ENCODE measurements at places on chromosomes 5 and 9.

DNA sequence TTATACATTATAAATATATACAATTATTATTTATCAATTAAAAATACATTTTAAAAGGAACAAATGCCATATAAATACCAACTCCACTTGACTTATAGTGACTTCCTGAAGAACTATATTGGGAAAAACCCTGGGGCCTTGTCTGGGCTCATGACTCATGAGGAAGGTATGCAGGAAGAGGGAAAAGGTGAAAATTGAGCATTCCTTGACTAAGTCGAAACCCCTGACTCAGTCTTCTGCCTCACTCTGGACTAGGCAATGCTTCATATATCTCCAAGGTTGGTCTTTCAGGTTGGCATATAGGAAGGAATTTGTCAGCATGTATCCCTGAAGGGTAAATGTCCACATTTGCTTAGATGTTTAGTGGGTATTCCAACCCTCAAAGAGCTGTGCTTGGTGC lies 78.5 kb downstream of the SH3TC2 start:
- no peak for DNase-seq

GRCh38 chr5:129912601-129913255 lies 8.5 kb downstream of the CHSY3 start:
- DNase-seq, result no peak

- no peak for DNase-seq
Measured at GRCh38 chr5:97877588-97877987, 694.5 kb upstream of the RIOK2 start.

DNA sequence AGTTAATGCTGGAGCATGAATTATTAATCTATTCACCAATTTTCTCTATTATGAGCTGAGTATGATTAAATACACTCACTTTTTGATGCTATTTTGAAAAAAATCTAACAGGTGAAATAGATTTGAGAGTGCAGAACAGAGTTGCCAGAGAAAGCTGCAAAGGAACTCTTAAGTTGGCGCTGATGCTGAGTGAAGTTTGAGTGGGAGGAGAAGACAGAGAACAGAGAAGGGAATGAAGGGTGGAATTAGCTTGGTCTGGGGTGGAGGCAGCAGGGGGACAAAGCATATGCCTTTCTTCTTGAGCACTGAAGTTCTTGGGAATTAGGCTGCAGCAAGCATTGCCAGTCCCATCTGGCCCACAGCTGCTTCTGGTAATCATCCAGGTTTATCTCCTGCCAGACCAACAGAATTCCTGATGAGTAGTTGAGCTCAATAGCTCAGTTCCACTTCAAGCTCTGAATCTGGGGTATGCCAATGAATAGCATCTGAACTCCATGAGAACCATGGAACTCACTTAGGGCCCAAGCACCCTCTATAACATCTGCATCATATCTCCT lies 290.1 kb downstream of the HINT1 start:
- no peak for DNase-seq

GRCh38 chr5:137075163-137075970 lies 423.8 kb downstream of the SPOCK1 start:
- no peak for DNase-seq

DNA sequence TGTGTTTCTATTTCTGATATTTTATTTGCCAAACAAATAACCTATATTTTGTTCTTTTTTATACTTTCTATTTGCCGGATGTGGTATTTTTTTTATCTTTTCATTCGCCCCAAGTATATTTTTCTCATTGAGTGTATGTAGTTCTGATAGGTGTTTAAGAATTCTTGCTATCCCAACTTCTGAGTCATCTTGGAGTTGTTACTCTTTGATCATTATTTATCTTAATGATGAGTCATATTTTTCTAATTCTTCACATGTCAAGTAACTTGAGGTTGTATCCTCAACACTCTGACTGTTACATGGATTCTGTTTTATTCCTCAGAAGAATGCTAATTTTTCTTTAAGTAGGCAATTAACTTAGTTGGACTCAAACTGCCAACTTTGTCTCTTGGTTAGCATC lies 498.1 kb downstream of the TLE1 start:
- no peak for DNase-seq

DNA sequence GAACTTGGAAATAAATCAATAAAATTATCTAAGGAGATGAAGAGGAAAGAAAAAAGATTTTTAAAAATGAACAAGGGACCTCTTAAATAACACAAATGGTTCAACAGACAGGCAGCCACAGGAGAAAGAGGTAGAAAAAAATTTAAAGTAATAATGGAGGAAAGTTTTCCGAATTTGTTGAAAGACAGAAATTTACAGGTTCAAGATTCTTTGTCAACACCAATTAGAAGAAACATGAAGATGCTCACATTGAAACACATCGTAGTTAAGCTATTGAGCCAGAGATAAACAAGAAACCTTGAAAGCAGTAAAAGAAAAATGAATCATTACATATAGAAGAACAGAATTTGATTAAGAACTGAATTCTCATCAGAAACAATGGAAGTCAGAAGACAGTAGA lies 68.7 kb upstream of the OSMR start:
- DNase-seq, result no peak

DNA sequence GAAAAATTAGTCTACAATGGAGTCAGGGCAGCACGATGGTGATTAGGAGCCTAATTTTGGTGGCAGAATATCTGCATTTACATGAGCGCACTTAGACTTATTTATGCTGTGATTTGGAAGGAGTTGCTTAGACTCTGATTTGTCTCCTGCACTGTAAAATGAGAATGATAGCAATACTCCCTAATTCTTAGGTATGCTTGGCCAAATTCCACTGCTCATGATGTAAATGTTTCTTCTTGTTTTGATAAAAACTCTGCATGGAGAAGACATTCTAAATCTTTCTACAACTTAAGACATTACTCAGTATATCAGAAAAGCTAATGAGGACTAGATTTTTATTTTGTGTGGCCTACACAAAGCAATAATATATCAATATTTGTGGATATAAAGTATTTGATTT lies 205.4 kb downstream of the CDH18 start:
- no peak for DNase-seq

DNA sequence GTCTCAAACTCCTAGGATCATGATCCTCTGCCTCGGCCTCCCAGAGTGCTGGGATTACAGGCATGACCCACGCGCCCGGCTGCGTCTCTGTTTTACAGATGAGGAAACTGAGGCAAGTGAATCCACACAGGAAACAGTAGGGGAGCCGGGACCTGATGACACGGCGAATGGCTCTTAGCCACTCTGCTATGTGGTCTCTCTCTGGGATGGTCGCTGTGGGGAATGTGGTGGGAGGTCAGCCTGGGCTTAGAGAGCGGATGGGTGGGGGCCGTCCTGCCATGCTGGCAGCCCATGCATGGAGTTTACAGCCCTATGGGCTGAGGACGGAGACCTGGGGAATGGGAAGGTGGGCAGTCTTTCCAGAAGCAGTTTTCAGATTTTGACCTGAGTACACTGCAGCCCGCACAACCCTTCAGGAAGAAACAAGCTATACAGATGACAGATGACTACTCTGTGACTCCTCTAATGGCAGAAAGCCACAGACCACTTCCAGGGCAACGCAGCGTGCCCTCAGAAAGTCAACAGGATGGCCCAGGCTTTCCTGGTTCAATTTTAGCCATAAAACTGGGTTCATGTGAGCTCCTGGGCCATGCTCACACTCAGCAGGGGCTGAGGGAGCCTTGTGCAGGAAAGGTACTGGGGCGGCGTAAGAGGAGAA lies 136.1 kb upstream of the RAPGEF1 start:
- DNase-seq, result no peak

DNA sequence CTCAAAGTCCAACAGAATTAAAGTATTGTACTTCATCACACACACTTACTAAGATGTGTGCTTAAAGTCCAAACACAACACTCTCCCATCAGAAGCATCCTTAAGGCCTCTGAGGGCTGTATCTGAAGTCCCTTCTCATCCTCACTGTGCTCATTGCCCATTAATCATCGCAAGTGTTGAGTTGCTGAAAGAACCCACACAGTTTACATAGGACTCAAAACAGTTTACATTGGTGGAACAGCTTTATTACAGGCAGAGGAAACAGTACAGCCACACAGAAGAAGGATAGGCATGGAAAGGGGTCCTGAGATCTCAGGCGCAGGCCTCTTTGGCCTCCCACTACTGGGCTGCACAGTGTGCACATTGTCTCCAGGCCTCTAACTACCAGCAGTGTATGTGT lies 113.4 kb downstream of the CMYA5 start:
- no peak for DNase-seq

DNA sequence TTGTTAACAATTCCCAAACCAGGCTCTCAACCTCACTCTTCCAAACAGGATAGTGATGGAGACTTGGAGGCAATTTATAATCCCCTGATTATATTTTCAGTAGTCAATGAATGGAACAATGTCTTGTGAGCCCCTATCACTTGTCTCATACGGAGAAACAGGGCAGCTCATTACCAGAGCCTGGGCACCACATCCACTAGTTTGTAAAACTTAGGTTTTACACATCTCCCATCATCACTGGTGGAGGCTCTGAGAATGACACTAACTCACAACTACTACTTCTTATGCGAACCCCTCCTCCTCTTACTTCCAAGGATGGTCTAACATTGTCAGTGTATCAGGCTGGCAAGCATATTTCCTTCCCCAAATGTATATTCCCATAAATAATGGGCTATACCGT lies 253.7 kb downstream of the EPB41L4A start:
- DNase-seq, result no peak

- DNase-seq, result no peak
Measured at GRCh38 chr5:54799645-54800044, 185.7 kb downstream of the ESM1 start.

- DNase-seq, result no peak
Measured at GRCh38 chr9:76996700-76997099, 22.8 kb upstream of the FOXB2 start.

GRCh38 chr9:126406075-126406667 lies 79.5 kb downstream of the MVB12B start:
- DNase-seq, result no peak

DNA sequence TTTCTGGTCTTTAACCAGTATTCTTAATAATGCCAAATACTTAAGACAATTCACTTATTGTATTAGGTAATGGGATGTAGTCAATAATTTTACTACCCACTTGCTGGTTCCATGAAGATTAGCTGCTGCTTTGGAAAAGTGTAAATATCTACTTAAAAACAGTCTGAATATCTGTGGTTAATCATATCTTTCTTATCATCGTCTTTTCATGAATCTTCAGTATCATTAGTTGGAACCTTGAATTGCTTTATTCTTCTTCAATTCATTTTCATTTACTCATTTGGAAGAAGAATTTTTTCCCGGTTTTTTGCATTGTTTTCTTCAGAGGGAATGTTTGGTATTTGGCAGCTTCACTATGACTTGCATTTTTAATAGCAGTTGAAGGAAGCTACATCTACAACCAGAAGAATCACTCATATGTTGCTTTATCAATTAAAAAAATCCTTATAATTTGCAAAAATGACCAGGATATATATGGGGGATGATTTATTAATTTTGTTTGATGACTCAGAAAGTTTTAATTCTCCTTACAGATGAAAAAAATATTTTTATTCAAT lies 1398.3 kb upstream of the CDH6 start:
- no peak for DNase-seq

GRCh38 chr5:8650186-8650585 lies 781.2 kb downstream of the MTRR start:
- no peak for DNase-seq

GRCh38 chr9:121454972-121455371 lies 44.7 kb downstream of the GGTA1 start:
- DNase-seq, result no peak

DNA sequence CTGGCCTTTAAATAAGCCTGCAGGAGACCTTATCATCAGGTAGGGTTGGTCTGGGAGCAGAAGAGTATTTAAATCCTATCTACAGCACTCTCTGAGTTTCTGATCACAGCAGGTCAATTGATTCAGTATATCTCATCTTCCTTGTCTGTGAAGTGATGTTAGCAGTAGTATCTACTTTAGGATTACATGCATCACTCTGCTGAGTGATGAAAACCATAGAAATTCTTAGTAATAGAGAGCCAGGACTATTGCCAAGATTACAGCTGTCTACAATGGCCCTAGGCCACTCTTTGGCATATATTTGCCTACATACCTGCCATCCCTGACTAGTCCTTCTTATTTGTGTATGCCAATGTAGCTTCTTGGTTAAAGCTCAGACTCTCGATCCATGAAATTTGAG lies 183.8 kb downstream of the ASTN2 start:
- no peak for DNase-seq

- no peak for DNase-seq
Measured at GRCh38 chr5:112216140-112216539, 202.9 kb downstream of the EPB41L4A start.

GRCh38 chr9:33637881-33638280 lies 113.8 kb downstream of the ANKRD18B start:
- DNase-seq, result no peak

DNA sequence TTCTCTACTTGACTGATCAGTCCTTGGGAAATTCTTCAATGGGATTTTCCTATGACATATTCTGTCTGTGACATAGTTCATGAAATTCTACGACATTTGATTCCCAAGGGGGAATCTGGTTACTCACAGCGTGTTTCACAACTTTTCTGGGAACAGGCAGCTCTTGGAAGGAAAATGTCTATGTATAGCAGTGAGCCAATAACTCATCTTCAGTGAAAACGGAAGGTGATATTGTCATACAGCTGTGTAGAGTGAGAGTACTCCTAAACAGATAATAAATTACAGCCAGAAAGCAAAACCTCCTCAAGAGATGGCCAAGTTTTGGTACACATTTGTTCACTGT lies 91.4 kb downstream of the C9orf152 start:
- no peak for DNase-seq

- DNase-seq, result no peak
Measured at GRCh38 chr5:17132444-17133083, 84.9 kb upstream of the BASP1 start.

DNA sequence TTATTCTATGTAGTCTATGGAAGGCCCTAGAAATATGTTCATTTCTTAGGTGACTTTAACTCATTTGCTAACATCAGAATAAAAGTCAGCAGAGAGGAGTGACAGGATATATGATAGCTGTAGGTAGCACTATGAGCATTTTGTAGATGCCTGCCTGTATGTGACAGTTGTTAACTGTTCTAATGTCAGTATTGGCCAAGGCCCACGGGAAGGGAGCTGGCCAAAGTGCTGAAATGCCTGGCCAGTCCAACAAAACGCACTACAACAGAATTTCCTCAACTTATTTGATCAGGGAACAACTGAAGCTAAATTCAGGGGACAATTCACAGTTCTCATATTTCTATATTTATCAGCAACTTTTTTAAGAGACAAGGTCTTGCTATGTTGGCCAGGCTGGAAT lies 20.8 kb downstream of the SV2C start:
- peak; percentile 6 for DNase-seq

DNA sequence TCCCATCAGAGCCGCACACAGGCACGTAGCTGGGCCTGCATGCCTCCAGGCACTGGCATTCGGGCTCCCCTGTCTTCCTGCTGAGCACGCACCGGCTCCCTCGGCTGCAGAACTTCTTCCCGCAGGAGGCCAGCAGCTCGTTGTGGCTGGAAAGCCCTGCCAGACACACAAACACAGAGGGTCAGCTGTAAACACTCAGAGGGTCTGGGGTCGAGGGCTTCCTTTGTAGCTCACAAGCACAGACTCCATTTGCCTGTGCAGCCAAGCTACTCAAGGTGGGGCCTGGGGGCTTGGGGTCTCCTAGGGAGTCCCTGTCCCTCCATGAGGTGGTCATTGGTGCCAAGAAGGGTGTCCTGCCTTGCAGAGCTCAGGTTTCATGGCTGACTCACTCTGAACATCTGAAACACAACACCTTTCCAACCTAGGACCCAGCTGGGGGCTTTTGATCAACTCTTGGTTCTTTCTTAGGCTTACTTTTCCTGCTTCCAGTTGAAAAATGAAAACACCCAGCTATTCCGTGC lies 211.4 kb downstream of the FSTL4 start:
- no peak for DNase-seq

- peak; percentile 73 for DNase-seq
Measured at GRCh38 chr5:71887680-71888079, 168.6 kb downstream of the CARTPT start.
